ENCODE measurements at places on chromosomes 3 and 15.

DNA sequence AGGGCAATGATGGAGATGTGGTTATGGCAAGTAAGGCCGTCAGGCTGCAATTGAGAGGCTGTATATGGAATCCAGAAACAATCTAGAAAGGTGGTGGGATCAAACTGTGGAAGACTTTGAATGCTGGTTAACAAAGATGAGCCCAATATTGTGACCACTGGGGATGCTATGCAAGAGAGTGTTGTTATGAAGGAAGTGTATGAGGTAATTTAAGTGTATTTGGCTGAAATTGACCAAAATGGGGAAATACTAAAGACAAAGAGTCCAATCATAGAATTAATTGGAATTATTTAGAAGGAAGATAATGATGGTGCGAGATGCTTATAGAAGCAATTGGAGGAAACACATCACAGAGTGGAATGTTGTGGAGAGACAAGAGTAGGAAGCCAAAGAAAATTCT, 24.5 kb downstream of the BTLA start:
- no peak for DNase-seq

GRCh38 chr3:88031642-88032077, 27.1 kb downstream of the CGGBP1 start:
- peak; percentile 3 for DNase-seq

- DNase-seq: no peak
Observed at GRCh38 chr15:34701536-34701935, 53.3 kb downstream of the GJD2 start.

GRCh38 chr3:72481542-72481941, 366.7 kb downstream of the SHQ1 start:
- no peak for DNase-seq

- DNase-seq: no peak
Observed at GRCh38 chr15:27254055-27254454, 283.1 kb downstream of the GABRG3 start.

GRCh38 chr3:174940151-174940550, 81.0 kb downstream of the NAALADL2 start:
- no peak for DNase-seq

DNA sequence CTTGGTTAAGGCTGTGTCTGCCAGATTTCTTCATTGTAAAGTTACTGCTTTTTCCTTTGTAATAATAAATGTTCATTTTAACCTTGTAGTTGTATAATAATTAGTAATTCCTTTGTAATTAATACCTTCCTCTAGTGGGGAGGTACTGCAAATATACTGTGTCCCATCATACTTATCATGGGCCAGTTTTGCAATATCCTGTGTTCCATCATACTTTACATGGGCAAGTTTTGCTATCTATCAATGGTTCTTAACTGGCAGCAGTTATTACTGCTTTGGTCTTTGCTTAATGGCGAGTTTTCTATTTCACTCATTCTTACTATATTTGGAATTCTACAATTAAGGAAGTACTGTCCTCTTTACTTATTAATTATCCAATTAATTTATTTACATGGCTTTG, 10.6 kb downstream of the ATP2C1 start:
- DNase-seq: no peak

DNA sequence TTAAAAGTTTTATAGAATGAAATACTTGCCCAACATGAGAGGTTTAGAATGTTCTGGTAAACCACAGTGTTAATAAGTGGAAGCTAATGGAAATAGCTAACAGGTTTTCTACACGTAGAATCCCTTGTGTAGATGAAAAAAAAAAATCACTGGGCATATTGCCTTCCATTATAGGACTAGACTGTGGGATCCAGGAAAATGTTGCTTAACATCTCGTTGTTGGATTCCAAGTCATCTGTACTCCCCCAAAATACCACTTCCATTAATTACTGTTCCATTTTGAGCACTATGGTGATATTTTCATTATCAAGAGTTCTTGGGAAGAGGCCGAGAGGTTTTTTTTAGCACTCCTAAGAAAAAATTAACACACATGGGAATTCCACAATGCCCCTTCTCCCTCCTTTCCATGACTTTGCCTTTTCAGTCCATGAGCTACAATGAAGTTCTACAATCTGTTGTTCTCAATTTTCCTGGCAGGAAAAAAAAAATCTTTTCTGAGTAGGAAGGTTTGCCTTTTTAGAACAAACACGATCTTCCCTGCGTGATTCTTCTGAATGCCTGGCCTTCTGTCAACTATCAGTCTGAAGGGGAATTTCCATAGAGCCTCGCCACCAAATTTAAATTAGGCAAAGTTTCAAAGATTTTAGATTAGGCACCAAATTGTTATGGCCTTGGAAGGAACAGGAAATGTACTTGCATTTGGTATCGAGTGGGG, 74.4 kb upstream of the CTDSPL start:
- DNase-seq: no peak

GRCh38 chr3:152051501-152052404, 178.3 kb downstream of the SUCNR1 start:
- DNase-seq: no peak

- no peak for DNase-seq
Observed at GRCh38 chr15:60937278-60937677, 291.8 kb downstream of the RORA start.

- no peak for DNase-seq
Observed at GRCh38 chr3:39088889-39089288, 18.5 kb downstream of the GORASP1 start.

- DNase-seq: no peak
Observed at GRCh38 chr3:11221818-11222415, 50.3 kb upstream of the ATG7 start.

DNA sequence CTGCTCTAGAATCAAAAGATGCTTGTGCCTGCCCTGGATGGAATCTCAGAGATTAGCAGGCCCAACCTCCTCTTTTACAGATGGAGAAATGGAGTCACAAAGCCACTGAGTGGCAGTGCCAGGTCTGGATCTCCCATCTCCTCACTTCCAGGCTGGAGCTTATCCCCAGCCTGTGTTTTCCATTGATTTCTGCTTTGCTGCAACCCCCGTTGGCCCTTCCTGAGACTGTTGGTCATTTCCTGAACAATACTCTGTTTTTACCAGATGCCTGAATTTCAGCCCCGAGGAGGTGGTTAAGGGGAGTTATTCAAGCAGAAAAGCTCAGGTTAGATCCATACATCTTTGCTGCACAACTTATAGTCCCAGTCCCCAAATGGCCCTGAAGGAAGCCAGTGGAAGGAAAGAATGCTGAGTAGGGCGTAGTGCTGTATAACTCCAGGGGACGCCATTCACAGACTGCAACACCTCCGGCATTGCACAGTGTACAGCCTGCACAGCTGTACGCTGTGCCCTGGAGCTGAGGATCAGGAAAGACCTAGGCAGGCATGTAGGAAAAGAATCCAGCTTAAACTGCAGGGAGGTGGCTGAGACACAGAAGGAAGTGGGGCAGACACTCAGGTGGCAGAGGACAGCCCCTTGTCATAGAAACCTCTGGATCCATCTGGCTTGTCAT, 77.5 kb downstream of the RPLP1 start:
- no peak for DNase-seq

- no peak for DNase-seq
Observed at GRCh38 chr3:164208821-164209220, 869.5 kb downstream of the SI start.

GRCh38 chr3:51385621-51386091, 565 bp downstream of the MANF start:
- no peak for DNase-seq

GRCh38 chr3:134833453-134834163, 38.5 kb downstream of the EPHB1 start:
- no peak for DNase-seq

GRCh38 chr15:60869851-60870250, 359.3 kb downstream of the RORA start:
- no peak for DNase-seq

- DNase-seq: no peak
Observed at GRCh38 chr3:99439892-99440291, 198.5 kb upstream of the COL8A1 start.

- no peak for DNase-seq
Observed at GRCh38 chr3:10518506-10519150, 13.2 kb upstream of the ATP2B2 start.

DNA sequence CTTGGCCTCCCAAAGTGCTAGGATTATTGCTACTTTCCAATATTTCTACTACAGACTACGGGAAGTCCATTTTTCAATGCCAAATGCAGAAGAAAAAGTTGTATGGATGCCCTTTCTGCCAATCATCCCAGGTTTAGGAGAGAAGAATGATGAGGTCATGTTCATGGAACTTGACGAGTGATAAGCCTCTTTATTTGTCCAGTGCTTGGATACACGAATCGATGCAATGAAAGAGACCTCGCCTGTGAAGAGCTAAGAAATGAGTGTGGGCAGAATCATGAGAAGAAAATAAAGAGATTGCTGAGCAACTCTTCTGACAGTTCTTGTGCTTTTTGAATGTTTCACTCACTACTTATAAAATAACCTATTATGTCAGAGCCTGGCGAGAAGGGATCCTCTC, 996 bp upstream of the SLC28A1 start:
- DNase-seq: no peak

- no peak for DNase-seq
Observed at GRCh38 chr3:94226078-94226477, 163.2 kb downstream of the NSUN3 start.

DNA sequence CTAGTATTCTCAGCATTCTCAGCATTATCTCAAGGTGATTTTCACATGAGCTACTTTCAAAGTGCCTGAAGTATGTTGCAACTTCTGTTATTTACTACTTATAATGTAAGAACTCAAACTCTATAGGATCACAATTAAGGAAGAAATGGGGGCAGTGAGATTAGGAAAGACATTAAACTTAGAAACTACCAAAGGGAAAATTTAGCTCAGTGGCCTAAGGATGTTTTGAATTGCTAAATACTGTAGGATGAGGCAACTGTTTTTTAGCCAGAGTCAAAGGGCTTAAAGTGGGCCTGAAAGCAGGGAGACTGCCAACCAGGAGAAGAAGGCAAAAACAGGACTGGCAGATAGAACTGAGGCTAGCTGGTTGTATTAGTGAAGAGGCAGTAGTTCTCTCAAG, 55.5 kb upstream of the MBNL1 start:
- no peak for DNase-seq

DNA sequence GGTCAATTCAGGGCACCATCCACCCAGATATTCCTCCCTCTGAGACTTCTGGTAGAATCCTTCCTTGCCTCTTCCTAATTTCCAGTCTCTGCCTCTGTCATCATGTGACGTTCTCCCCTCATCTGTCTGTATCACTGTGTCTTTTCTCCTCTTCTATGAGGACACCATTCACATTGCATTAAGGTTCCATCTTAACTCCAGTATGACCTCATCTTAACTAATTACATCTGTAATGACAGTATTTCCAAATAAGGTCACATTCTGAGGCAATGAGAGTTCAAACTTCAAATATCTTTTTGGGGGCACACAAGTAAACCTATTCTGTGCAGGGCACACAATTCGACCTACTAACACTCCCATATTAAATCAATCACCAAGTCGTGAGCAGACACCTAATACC, 169.7 kb downstream of the FHIT start:
- no peak for DNase-seq

DNA sequence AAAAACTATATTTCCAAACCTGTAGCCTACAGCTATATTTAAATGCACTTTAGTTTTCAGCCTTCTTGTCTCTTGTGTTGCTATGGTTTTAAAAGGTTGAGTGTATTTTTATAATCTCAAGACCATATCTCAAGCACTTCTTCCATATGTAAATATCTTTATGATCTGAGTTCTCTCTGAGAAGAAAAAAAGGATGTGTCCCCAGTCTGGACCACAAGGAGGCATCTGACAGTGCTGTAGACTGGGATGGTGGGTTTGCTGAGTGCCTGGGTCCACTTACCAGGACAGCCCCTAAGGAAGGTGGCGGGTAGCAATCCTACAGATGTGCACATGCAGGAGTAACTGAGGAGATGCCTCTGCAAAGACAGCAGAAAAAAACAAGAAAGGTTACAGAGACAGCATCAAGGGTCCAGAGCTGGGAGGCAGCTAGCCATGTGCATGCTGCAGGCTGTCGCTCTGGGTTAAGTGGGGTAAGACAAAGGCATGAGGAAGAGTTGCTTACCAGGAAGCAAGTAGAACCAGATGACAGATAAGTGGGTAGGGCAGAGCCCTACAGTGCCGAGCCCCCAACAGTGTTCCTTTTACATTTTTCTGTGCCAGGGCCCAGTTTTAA, 70.6 kb upstream of the SNRK start:
- no peak for DNase-seq

- no peak for DNase-seq
Observed at GRCh38 chr3:22660606-22661005, 542.5 kb upstream of the UBE2E2 start.

DNA sequence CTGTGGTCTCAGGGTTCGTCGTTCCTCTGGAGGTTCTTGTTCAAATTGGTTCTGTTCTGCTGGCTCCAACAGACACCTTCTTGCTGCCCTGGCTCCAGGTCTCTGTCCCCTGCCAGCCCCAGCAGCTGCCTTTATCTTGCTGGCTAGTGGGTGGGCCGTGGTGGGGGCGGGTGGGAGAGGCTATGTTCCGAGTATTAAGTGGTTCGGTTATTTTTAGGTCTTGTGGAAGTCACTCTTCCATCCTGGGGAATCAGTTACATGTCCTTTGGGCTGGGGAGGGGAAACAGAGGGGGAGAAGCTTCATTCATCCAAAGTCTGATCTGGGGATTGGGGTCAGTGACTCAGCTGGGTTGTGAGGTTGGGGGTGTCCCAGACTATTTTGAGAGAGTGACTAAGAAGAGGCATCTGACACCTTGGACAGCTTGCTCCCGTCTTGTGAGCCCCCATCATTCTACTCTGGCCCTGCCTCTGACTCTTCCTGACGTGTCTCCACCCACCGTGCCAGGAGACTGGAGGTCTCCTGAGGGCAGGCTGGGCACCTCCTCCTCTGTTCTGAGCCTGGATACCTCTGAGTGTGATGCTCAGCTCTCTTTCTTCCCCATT, at the start of gene XIRP1:
Gene XIRP1 (minus strand): TSS at position 106 of the 603 bp plus-strand sequence. CDS start 3,150 bp downstream, outside the sequence.
- no peak for DNase-seq

DNA sequence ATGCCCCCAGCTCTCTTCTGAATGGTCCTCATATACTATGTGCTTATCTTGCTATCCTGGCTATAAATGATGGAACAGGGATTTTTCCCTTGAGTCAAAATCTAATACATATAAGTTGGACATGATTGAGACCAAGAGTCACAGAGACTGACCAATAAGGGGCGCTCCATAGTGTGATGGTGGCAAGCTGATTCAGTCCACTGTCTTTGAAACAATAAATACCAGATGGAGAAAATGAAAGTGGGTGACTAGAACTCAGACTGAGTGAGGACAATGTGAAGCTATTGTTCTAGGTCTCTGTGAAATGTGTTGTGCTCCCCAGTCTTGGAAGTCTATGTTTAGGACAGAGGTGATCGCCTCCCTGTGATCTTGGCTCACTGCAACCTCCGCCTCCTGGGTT, 10.6 kb upstream of the FSTL1 start:
- DNase-seq: no peak

DNA sequence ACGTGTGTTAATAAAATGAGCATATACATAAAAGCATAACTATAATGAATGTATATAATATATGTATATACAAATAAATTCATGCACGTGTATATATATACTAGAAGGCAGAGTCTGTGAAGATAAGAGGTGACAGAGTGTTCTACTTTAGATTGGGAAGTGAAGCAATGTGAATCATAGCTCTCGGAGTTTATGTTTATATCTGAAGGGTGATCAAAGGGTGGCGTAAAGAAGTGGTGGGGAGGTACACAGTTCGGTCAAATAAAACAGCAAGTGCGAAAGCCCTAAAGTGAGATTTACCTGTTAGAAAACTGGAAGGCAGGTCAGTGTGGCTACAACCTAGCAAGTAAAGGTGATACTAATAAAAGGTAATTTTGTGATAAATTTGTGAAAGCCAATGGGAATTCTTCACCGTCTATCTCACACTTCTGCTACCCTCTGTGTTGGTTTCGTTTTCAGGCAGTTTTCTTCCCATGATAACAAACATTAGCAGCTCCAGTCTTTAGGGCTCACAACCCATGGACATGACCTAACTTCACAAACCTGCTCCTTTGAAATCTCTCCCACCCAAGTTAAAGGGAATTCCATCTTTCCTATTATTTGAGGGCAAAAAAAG, 46.7 kb upstream of the BCHE start:
- DNase-seq: no peak

Measured in GM18507 (cell line).